Activated CD4-positive, alpha-beta T cell treated with anti-CD3 and anti-CD28 coated beads, Interleukin-2, amount 50 U/mL, for 24 hours (primary cell): ENCODE measurements at places on chromosomes 12 and 14.

DNA sequence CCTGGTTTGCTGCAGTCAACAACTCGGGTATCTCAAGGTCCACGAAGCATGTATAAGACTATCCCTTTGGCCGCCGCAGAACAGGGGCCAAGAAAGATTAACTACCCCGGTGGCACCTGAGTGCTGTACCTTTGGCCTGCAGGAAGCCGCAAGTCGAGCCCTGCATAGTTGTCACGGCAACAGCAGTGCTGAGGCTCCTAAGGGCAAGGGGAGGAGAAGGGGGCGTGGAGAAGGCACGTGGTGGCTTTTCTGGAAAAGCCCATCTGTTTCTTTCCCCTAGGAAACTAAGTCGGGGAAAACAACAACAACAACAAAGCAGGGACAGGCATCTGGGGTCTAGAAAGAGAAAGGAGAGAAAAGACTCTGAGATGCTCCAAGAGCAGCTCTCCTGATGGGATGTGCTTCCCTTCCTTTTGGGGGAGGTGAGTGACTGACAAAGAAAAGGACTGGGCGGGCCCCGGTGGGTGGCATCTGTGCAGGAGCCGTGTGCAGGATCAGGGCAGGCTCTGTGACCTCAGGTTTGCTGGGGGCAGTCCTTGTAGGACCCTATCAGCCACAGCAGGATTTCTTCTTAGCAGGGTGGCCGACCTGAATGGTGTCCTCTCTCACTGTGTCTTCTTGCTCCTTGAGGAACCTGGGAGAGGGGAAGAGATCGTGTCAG, 123.9 kb downstream of the PRMT8 start:
- no peak for DNase-seq

DNA sequence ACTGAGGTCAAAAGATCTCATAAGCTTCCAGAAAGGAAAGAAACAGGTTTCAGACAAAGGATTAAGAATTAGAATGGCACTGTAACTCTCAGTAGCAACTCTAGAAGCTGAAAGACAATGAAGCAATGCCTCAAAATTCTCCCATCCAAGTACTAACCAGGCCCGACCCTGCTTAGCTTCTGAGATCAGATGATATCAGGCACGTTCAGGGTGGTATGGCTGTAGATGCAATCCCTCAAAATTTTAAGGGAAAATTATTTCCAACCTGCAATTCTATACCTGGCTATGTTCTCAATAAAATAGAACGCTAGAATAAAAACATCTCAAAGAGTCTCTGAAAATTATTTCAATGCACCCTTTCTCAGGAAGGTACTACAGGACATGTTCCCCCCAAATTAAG, 19.6 kb downstream of the NOXRED1 start:
- no peak for DNase-seq

GRCh38 chr12:29238822-29239291, 89.8 kb downstream of the FAR2 start:
- no peak for DNase-seq

DNA sequence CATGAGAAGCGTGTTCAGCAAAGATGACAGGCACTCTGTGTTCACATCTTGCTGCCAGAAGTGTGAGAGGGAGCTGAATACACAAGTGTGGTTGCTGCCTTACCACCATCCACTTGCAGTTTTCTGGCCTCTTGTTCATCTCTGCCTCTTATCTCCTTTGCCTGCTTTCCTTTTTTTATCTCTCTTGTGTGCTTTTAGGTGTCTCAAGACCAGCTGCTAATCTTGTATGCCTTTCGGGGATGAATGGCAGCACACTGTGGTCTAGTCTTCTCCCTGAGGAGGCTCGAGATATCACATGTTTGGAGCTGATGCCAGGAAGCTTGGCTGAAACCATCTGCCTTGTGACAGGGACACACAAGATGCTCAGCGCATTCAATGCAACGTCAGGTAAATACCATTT, 17.2 kb downstream of the FAM234B start:
- DNase-seq = no peak

GRCh38 chr14:50801706-50802105, 29.3 kb downstream of the NIN start:
- DNase-seq = no peak

DNA sequence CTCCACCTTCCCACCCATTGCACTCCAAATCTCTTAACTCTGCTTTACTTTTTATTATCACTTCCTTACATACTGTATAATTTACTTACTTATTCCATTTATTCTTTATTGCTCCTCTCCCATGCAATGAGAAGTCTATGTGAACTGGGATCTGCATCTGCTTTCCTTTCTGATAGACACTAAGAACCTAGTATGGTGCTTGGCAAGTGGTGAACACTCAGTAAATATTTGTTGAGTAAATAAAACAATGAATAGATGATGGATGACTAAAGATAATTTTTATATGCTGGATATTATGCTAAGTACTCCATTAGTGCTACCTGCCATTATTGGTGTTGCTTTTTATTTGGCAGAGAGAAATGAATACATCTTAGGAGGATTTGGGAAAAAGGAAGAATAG, 151.0 kb downstream of the TPH2 start:
- no peak for DNase-seq

- DNase-seq = no peak
Measured at GRCh38 chr14:39366460-39367386, 65.5 kb downstream of the FBXO33 start.

DNA sequence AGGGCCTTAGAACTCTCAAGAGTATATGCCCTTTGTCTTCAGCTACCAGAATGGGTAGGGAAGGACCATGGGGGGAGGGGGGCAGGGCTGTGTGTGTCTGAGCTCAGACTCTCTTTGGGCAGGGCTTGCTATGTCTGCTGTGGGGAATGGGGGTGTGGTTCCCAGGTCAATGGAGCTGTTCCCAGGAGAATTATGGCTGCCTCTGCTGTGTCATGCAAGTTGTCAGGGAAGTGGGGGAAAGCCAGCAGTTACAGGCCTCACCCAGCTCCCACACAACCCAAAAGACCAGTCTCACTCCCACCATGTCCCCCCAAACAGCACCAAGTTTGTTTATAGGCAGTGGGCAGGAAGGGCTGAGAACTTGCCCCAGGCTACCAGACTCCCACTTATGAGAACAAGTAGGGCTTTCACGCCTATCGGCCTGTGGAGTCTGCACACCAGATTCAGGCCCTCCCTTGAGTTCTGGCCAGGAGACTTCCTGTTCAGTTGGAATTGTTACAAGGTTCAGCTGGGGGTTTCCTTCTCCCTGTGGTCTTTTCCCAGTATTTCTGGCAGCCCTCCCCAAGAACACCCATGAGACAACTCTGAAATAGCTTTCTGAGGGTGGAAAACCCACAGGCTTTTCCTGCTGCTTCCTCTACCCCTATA, 6.1 kb upstream of the SERPINA11 start:
- DNase-seq = no peak

DNA sequence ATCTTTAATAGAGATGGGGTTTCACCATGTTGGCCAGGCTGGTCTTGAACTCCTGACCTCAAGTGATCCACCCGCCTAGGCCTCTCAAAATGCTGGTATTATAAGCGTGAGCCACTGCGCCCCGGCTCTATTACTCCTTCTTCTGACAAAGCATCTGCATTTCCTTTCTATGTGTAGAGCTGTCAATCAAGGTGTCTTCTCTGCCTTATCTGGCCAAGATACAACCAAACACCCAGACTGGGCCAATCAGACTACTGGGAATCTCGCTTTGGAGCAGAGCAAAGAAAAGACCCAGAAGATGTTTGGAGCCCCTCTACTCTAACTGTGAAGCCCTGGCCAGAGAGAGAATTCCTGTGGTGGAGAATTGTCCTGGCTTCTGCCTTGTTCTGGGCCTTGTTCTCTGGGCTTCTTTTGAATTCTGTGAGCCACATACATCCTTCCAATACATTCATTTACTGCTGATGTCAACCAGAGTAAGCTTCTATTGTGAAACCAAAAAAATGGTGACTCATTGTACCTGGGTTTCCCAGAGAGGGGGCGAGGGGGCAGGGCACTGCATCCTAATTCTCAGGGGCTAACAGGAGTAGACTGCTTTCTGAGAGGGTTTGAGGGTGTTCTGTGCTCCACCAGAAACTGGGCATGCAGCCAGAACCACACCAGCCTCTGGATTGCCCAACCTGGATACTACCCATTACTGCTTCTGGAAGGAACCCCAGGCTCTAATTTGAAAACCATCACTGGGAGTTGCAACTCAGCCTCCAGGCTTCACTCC, 18.8 kb upstream of the FLVCR2 start:
- peak; percentile 68 for DNase-seq

- DNase-seq = no peak
Measured at GRCh38 chr12:112170376-112170775, 45.0 kb downstream of the TRAFD1 start.

DNA sequence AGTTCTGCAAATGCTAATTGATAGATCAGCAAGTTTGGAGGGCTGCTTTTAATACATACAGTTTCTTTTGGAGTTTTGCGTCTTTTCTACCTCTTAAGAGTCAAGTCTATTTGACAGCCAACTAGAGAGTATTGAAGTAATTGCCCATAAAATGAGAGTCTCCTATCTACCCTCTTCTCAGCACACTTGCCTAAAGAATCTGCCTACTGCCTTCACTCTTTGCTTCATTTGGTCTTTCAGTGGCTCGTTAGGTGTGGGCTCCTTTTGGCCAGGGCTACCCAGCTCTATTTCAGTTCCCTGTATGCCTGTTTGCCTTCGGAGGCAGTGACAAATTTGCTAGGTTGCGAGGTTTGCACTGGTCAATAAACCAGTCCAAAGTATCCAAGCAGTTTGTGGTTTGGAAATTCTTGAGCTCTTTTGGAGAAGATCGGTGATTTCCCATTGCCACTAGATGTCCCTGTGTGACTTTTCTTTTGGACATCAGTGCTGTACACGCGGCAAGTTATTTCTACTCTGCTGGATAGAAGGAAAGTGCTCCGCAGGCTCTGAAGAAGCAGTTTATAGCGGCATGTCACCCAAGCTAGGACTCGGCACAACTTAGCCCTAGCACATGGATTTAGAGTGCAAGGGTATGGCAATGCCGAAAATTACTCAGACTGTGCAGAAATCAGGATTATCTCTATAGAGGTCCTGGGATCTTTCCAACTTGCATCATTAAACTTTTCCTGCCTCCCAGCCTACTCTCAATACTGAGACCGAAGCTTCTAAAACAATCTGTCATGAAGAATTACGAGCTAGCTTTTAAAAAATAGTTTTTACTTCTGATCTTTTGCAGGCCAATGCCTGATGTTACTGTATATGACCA, 38.6 kb downstream of the MGST1 start:
- DNase-seq = no peak

DNA sequence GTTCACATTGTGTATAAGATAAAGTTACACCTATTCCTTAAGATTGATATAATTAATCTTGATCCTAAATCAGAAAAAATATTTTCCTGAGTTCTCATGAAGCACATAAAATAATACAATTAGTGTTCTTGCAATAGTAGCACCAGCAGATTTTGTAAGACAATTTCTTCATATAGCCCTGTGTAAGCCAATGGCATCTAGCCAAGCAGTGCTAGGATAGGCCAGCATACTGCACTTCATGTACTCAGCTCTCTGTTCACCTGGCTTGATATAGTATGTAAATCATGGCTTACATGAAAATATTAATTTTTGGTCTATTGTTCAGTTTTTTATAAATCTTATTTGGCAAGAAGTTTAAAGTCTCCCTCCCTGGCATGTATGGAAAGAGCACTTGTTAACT, 1.9 kb downstream of the KLRF2 start:
- DNase-seq = no peak

DNA sequence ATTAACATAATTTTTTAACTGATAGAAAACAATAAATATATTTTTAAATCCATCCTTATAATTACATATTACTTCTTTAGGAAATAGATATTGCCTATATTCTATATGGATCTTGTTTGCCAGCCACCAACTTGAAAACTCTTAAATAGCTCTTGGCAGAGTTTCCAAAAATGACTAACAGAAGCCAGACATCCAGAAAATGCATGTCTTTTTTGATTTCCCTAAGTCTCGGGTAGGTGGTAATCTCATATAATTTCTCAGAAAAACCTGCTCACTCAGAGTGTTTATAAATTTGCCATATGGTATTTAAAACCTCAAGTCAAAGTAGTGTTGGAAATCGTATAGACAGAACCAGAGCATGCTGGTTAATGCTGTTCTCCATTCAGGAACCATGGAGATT, 360.4 kb upstream of the FOXG1 start:
- no peak for DNase-seq

- DNase-seq = no peak
Measured at GRCh38 chr14:38723959-38724358, 379.1 kb downstream of the SEC23A start.

DNA sequence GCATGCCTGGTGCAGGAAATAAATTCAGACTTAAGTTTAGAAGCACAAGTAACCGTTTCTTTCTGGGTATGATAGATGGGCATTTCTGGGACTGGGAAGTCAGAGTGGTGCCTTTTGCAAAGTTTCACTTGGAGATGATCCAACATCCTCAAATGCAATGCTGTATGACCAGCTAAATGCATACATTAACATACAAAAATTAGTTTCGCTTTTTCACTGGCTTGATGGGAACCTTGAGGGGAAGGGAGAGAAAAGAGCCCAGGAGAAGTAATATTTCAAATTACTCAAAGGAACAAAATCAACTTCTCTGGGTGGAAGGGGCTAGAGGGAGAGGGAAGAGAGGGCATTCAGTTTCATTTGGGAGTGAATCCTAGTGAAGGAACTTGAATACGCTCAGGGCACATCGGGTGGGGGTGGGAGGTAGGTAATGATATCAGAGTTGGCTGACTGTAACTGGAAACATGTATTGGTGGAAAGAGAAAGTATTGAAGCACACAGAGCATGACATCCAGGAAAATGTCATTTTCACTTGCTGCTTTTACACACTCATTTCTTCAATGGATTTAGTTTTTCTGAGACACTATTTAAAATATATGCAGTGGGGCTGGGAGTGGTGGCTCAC, 175.5 kb downstream of the PTPRO start:
- no peak for DNase-seq

- DNase-seq = no peak
Measured at GRCh38 chr12:130119241-130119861, 42.9 kb upstream of the FZD10 start.

- no peak for DNase-seq
Measured at GRCh38 chr14:27559848-27560247, 962.0 kb upstream of the NOVA1 start.

- DNase-seq = no peak
Measured at GRCh38 chr12:52204095-52204930, 12.5 kb upstream of the KRT80 start.

DNA sequence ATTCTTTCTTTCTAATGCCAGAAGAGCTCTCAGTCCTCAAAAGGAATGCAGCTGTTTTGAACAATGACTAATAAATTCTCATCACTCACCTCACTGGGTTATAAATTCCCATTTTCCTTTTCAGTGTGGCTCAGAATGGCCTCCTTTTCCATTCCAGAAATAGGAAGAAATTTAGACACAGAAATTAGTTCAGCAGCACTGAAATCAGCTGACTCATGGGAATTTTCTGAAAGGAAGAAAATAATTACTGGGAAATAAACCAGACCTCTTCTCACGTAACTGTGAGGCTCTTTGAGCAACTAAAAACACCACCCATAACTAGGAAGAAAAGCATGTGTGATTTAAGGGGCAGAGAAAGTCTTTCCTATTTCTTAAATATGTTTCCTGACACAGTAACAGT, 23.8 kb downstream of the CD163 start:
- no peak for DNase-seq

GRCh38 chr14:51657762-51658161, 6.1 kb downstream of the FRMD6 start:
- no peak for DNase-seq

- DNase-seq = no peak
Measured at GRCh38 chr14:58746261-58746660, 108.5 kb downstream of the DACT1 start.
